Upper lobe of left lung (tissue), 6 donors: ENCODE measurements at places on chromosomes 2 and 18. TPM values are rescaled to one million over a fixed set of nuclear protein-coding genes. Genes with fewer than 3 reads are reported as not detected.

DNA sequence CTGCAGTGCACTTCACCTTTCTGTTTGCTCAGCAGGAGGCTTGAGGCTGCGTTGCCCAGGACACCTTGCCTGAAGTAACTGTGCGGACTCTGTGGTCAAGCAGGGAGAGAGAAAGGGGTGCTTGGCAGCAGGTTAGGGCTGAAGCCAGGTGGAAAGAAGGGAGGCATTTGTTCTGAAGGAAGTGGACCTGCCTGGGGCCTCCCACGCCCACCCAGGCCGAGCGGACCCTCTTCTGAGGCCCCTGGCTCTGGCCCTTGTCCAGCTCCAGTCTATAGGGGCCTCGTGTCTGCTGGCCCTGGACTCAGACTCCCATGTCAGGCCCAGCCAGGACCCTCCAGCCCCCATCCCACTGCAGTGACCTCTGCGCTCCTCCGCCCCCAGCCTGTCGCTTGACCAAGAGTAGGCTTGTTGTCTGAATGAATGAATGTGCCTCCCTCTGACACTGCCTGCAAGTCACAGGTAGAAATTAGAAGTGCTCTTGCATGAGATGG is 2.5 kb downstream of the SNED1 start:
- peak overlapping the region; percentile 55 for H3K27ac ChIP-seq
- H3K4me1 ChIP-seq = peaks cover 36% of the 10 kb centered on the region
- H3K27me3 ChIP-seq = no peaks in the 10 kb centered on the region
- no peaks in the 10 kb centered on the region for H3K36me3 ChIP-seq

DNA sequence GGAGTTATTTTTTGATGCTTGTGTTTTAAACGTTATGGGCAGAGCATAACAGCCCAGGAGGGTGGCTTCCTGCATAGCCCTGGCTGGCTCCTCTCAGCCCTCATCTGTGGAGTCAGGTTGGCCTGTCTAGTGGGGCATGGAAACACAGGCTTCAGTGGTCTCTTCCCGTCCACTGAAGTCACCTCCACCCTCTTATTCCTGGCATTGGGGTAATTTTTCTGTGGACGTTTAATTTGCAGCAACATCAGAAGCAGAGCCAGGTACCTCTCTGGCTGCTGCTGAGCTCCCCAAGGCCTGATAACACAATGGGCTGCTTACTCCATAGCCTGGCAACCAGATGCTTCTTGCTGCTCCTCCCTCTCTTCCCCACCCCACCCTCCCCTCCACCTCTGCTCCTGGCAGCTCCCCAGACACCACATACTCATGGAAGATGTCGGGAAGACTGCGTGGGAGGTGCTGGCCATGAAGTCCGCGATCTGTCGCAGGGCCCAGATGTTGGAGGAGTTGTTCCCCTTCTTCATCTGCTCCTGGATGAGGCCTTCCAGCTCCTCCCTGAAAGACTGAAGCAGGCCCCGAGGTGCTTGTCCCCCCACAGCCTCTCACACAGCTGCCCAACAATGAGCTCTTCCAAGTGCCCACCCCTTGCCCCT is 64.0 kb downstream of the ADD2 start:
- H3K27ac ChIP-seq = no peak overlapping the region
- no peak overlapping the region for H3K4me3 ChIP-seq
- no peaks in the 10 kb centered on the region for H3K27me3 ChIP-seq
- DNase-seq = no peak

GRCh38 chr2:207082619-207083018 is 83.1 kb downstream of the KLF7 start:
- H3K36me3 ChIP-seq = peaks cover 30% of the 10 kb centered on the region
- H3K27ac ChIP-seq = peak overlapping the region; percentile 26
- H3K27me3 ChIP-seq = no peaks in the 10 kb centered on the region

GRCh38 chr2:102837626-102838198 is 75.9 kb downstream of the TMEM182 start:
- no peak for DNase-seq
- no peaks in the 10 kb centered on the region for H3K4me1 ChIP-seq
- H3K27me3 ChIP-seq = no peaks in the 10 kb centered on the region
- no peak overlapping the region for H3K27ac ChIP-seq
- no peak overlapping the region for H3K4me3 ChIP-seq

DNA sequence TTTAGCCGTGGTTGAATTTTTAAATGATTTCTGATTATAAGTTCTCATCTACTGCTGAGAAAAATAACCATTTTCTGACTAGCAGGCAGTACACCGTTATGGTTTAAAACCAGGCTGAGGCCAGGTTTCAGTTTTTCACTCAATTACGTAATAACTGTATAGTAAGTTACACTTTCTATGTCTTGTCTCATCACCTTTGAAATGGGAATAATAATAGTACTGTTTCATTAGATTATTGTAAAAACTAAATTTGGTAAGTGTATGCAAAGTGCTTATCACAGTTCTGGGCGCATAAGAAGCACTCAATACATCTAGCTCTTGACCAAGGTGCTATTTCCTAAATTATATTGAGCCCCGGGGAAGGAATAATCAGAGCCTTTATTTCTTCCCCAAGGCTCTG is 76.8 kb downstream of the LIMS1 start:
- H3K27me3 ChIP-seq = no peaks in the 10 kb centered on the region
- H3K4me1 ChIP-seq = peaks cover 51% of the 10 kb centered on the region
- no peak overlapping the region for H3K4me3 ChIP-seq

DNA sequence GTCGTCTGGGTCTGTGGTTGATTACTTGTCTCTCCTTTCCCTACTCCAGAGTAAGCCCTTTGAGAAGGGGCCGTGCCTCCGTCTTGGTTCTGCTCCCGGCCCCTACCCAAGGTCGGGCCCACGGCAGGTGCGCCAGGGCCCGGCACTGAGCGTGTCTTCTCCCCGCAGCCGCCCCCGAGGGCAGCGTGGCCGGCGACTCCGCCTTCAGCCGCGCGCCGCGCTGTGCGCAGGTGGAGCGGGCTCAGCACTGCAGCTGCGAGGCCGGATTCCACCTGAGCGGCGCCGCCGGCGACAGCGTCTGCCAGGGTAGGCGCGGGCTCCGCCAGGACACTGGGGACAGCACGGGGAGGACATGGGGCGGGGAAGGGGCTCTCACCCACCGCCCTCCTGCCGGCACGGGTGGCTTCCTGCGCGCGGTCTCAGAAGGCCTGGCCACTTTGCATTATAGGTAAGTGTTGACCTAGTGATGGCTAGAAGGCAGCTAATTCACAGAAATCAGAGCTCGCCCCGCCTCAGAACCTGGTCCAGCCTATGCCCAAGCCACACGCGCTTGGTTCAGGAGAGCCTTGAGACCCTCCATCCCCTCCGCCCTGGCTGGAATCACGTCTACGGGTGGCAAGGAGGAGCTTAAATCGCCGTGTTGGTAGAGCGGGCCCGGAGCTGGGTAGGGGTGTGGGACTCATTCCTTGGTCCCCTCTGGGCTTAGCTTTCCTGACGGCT is 43.5 kb downstream of the FBLN7 start:
- H3K27ac ChIP-seq = no peak overlapping the region
- no peak overlapping the region for H3K4me3 ChIP-seq
- H3K36me3 ChIP-seq = no peaks in the 10 kb centered on the region
- no peaks in the 10 kb centered on the region for H3K27me3 ChIP-seq

GRCh38 chr2:27135478-27135955 is 1.1 kb upstream of the PREB start:
- H3K4me1 ChIP-seq = peaks cover 13% of the 10 kb centered on the region
- H3K36me3 ChIP-seq = peaks cover 19% of the 10 kb centered on the region
- H3K27ac ChIP-seq = no peak overlapping the region
- H3K4me3 ChIP-seq = no peak overlapping the region

GRCh38 chr2:122322815-122323214 is 567.4 kb downstream of the TSN start:
- H3K4me1 ChIP-seq = no peaks in the 10 kb centered on the region
- no peaks in the 10 kb centered on the region for H3K27me3 ChIP-seq

DNA sequence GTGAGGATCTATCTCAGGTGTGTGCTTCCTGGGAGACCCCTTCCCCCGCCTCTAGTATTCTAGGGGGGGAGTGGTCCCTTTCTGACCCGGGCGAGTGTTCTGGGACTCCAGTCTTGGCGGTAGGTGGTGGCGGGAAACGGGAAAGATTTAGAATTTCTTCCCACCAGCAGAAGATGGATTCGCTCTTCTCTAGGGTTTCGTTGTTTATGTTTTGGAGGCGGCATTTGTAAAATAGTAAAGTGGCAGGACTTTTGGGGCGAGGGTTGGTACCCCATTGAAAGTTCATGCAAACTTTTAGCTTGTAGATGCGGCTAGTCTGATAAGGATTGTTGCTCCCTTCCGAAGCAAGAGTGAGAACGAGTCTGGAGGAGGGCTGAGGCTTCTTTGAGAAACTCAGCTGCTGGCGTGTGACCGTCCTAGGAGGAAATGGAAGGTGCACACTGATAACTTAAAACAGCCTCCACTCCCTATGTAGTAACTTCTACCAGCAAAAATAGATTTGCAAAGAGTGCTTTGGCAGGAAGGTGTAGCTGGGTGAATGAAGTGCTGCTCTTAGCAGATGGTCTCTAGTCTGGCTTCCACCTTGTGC is 412 bp downstream of the GPD2 start:
- peak overlapping the region; percentile 63 for H3K4me3 ChIP-seq
- no peak for DNase-seq
- no peaks in the 10 kb centered on the region for H3K36me3 ChIP-seq
- peaks cover 31% of the 10 kb centered on the region for H3K4me1 ChIP-seq

- H3K27me3 ChIP-seq = no peaks in the 10 kb centered on the region
- no peaks in the 10 kb centered on the region for H3K36me3 ChIP-seq
- H3K4me1 ChIP-seq = peaks cover 58% of the 10 kb centered on the region
- DNase-seq = no peak
Observed at GRCh38 chr2:235504441-235505180, 10.8 kb downstream of the AGAP1 start.

GRCh38 chr18:58223717-58224424 is 179.8 kb downstream of the NEDD4L start:
- no peaks in the 10 kb centered on the region for H3K36me3 ChIP-seq
- DNase-seq = peak; percentile 80
- peak overlapping the region; percentile 80 for H3K27ac ChIP-seq
- peak overlapping the region; percentile 46 for H3K4me3 ChIP-seq

GRCh38 chr18:46166261-46166970 is 62.2 kb downstream of the HAUS1 start:
- H3K36me3 ChIP-seq = no peaks in the 10 kb centered on the region
- H3K4me1 ChIP-seq = no peaks in the 10 kb centered on the region
- H3K4me3 ChIP-seq = no peak overlapping the region
- DNase-seq = no peak
- no peak overlapping the region for H3K27ac ChIP-seq

- no peaks in the 10 kb centered on the region for H3K27me3 ChIP-seq
- H3K36me3 ChIP-seq = no peaks in the 10 kb centered on the region
- DNase-seq = no peak
- no peak overlapping the region for H3K4me3 ChIP-seq
Observed at GRCh38 chr2:42847596-42848151, 55.3 kb upstream of the HAAO start.

- no peaks in the 10 kb centered on the region for H3K36me3 ChIP-seq
- no peak overlapping the region for H3K4me3 ChIP-seq
- no peak overlapping the region for H3K27ac ChIP-seq
- H3K4me1 ChIP-seq = no peaks in the 10 kb centered on the region
- no peaks in the 10 kb centered on the region for H3K27me3 ChIP-seq
- no peak for DNase-seq
Observed at GRCh38 chr18:60466677-60467076, 94.1 kb upstream of the MC4R start.

DNA sequence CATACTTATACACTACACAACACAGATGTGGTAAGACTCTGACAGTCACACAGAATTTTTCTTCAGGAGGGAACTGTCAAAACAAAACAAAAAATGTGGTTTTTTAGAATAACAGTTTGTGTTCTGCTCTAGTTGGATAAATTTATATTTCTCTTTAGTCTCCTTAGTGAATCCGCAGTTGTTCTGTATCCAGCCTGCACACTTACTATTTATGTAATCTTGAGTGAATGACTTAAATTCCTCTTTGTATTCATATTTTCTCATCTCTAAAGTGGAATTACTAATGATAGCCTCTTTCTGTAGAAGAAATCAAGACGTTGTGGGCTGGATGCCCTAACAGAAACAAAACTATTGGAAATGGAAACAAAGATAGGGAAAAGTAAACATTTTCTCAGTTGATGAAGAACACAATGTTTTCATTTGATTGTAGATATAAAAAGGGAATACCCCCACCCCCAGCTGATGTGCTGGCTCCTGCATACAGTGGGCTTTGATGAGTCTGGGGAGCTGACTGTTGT is 375.2 kb downstream of the TRIB2 start:
- H3K27me3 ChIP-seq = no peaks in the 10 kb centered on the region
- no peaks in the 10 kb centered on the region for H3K36me3 ChIP-seq
- no peak overlapping the region for H3K27ac ChIP-seq
- DNase-seq = no peak

DNA sequence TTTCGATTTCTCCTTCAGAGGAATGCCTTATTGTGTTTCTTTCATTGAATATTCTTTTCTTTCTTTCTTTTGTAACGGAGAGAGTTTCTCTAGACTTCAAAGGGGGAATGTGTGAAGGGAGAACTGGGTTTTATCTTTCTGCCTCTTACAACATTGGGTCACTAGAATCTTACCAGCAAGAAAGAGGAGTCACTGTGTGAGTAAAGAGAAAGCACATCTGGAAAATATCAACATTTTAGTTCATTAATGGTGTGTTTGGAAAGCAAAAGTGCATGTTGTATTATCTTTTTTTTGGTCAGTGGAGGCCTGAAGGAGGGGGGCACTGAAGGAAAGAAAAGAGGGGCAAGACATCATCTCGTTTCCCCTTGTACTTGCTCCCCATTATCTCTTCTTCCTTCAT is 86.6 kb upstream of the THOC1 start:
- no peak overlapping the region for H3K4me3 ChIP-seq
- DNase-seq = no peak
- H3K27me3 ChIP-seq = no peaks in the 10 kb centered on the region
- H3K4me1 ChIP-seq = no peaks in the 10 kb centered on the region
- H3K27ac ChIP-seq = no peak overlapping the region
- H3K36me3 ChIP-seq = no peaks in the 10 kb centered on the region

GRCh38 chr2:114119862-114120261 is 230.0 kb downstream of the ACTR3 start:
- no peaks in the 10 kb centered on the region for H3K27me3 ChIP-seq
- no peaks in the 10 kb centered on the region for H3K36me3 ChIP-seq
- no peak for DNase-seq

GRCh38 chr18:23384778-23385736 is 68.0 kb upstream of the RIOK3 start:
- H3K27ac ChIP-seq = no peak overlapping the region
- H3K4me1 ChIP-seq = no peaks in the 10 kb centered on the region
- H3K4me3 ChIP-seq = no peak overlapping the region
- H3K36me3 ChIP-seq = no peaks in the 10 kb centered on the region
- no peak for DNase-seq

The ADGRF3 gene
- total RNA-seq = 0.15 TPM

The VAMP8 gene
- 84.9 TPM for total RNA-seq

The CCDC121 gene
- total RNA-seq = 3.3 TPM

The VWA3B gene
- total RNA-seq = 5.2 TPM

The TFCP2L1 gene
- total RNA-seq = 29.7 TPM

The GATA6 gene
- total RNA-seq = 35.7 TPM

The GCG gene
- not detected for total RNA-seq

The PLEK gene
- total RNA-seq = 14.7 TPM

The STAT4 gene
- total RNA-seq = 11.9 TPM
